ENCODE measurements at places on chromosomes 3 and 15.

DNA sequence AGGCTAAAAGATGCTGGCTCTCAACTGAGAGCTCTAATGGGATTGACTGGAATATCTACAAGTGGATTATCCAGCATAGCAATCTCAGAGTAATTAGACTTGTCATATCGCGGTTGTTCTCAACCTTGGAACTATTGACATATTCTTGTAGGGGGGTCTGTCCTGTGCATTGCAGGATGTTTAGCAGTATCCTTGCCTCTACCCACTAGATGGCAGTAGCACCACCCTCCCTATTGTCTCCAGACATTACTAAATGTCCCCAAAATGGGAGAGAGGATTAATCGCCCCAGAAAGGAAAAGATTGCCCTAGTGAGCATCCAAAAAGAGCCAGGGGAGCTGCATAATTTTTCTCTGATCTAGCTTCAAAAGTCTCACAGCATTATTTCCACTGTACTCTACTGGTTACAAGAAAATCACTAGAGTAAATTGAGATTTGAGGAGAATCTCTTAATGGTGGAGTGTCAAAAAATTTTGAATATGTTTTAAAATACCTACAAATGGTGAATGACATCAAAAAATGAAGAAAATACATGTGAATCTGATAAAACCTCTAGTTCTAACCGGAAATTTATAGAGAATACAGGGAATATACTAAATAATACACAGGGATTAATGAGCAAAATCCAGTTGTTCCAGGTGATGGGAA, 388.2 kb upstream of the AGTR1 start:
- no peak for DNase-seq

GRCh38 chr15:79820820-79821219, 76.0 kb downstream of the MTHFS start:
- DNase-seq = no peak

DNA sequence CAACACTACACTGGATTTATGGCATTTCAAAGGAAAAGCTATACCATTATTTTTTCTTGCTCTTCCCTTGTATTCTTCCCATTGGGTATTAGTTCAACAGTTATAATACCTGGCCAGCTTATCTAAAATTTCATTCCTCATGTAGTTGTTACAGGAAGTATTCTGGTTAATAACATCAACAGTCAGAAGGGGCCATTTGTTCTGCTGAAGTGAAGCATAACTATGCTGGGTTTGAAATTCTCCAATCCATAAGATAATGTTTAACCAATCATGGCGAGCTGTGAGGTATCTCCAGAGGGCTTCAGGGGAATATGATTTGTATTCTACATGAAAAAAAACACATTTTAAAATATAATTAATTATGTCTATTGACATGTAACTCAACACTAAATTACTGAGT, 43.4 kb downstream of the SPG11 start:
- no peak for DNase-seq

GRCh38 chr15:50113187-50113505, 5.9 kb downstream of the ATP8B4 start:
- DNase-seq = no peak

DNA sequence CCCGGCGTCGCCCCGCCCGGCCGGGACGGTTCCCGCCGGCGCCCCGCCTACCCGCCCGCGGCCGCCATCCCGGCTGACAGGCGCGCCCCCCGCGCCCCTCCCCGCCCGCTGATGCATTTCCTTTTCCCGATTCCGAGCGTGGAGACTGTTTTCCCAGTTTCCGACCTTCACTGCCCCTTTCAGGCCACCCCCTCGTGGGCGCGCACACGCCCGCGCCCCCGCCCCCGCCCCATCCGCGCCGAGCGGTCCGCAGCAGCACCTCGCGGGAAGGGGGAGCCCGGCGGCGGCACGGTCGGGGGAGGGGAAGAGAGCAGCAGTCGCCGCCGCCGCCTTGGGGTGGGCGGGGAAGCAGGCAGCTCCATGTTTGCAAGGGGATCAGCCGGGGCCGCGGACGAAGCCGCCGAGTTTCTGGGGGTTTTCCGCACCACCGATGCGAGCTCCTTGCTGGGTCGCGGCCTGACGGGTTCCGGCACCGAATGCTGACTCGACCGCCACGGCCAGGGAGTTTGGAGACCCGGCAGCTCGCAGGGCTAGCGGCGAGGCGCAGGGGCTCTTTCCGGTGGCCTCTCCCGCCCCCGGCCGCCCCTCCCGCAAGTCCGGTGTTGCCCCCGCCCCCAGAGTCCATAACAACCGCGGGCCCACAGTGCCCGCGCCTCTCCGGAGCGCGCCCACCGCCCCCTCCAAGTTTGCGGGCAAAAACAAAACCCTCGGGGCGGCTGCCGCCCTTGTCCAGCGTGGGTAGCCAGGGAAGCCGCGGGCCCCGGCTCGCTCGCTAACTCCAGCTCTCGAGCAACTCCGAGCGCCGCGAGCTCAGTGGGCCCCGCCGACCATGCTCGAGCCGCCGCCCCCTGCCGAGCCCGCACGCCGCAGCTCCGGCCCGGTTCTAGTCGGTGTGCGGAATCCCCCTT, 3.2 kb upstream of the SIN3A start:
- no peak for DNase-seq

DNA sequence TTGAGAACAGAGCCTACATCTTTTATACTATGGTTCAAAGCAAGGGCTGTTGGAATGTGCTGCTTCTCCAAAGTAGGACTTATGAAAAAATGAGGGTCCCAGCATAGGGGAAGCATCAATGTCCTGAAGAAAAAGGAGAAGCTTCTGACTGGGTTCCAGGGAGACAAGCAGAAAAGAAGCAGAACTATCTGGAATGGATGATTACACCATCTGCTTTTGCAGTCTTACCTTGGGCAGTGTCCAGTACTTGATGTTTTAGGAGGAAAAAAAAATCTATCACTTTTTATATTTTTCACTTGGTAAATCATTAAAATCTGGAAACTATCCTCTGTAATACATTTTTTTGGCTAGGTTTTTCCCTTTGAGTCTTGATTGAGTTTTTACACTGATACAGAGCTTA, 57.9 kb upstream of the DPH6 start:
- DNase-seq = peak; percentile 16

DNA sequence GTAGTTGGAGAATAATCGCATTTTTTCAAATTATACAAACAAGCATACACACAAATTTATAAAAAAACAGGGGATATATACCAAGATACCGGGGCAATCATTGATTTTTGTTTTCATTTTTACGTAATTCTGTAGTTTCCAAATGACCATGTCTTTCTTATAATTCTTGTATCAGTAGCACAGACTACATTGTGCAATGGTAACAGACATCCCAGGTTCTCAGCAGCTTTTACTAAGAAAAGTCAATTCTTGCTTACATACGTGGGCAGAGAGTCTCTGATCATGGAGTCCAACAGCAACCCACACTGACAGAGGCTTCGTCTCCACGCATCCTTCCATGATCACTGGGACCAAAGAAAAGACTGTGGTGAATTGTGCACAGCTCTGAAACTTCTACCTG, 441.3 kb downstream of the TBL1XR1 start:
- no peak for DNase-seq

DNA sequence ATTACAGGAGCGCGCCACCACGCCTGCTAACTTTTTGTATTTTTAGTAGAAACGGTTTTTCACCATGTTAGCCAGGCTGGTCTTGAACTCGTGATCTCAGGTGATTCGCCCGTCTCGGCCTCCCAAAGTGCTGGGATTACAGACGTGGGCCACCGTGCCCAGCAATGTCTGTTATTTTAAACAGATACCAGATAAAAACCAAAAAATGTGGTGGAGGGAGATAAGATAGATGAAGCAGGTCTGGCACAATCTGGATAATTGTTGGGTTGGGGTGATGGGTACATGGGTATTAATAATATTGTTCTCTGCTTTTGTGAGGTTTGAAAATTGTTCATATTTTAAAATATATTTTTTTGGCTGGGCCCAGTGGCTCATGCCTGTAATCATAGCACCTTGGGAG, 4.7 kb downstream of the RNF111 start:
- no peak for DNase-seq

DNA sequence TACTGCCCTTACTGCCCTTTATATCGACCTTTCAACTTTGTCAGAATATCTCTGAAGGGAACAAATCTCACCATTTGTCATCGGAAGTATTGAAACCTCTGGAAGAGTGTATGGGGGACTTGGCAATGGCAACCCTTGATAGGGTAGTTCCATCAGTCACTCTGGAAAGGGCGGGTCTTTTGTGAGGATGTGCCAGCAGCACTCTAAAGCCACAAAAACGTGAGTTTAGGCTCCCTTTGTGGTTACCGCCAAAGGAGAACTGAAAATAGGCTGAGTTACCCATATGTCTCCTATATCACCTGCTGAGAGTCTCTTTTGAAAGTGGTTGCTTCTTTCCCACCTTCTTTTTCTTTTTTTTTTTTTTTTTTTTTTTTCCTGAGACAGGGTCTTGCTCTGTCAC, 296.8 kb upstream of the CHRM5 start:
- no peak for DNase-seq

- no peak for DNase-seq
These were observed 13.0 kb upstream of the TJP1 start for GRCh38 chr15:29835301-29835700.

GRCh38 chr15:51144021-51144532, 49.4 kb upstream of the TNFAIP8L3 start:
- DNase-seq = no peak

- no peak for DNase-seq
These were observed 392.2 kb downstream of the DIPK2A start for GRCh38 chr3:144363856-144364255.

- no peak for DNase-seq
These were observed 748.6 kb upstream of the GBE1 start for GRCh38 chr3:82509951-82510603.

DNA sequence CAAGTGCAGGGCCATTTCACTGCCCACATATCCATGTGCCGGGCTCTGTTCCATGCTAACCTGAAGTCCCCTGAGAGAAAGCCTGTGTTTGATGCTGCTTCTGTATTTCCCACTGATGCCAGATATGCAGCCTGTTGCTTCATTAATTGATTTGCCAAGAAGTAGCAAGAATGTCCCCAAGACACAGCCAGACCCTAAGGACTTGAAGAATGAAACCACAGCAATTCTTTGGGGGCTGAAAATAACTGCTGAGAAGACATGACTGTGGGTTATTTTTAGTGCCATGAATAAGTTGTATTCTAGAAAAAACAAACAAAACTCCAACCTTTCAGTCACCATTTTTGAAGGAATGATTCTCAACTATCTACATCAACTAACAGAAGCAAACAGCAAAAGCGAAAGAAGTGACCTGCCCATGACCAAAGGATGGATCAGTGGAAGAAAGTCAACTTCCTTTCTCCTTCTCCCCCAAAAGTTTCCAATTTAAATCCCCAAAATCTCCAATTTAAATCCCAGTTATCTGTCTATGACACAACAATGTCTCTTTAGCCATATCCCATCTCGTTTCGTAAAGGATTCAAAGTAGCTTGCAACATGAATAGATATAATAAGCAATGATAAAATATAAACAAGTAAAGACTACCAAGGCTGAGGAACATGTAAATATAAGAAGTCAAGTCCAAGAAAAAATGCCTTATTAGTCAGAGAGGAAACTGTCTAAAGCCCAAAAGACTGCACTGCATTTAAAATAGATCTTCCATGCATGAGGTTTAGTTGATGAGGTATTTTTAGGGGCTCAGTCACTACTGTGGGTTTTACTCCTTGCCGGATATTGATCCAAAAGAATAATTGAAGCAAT, 226.8 kb downstream of the DTWD1 start:
- no peak for DNase-seq

DNA sequence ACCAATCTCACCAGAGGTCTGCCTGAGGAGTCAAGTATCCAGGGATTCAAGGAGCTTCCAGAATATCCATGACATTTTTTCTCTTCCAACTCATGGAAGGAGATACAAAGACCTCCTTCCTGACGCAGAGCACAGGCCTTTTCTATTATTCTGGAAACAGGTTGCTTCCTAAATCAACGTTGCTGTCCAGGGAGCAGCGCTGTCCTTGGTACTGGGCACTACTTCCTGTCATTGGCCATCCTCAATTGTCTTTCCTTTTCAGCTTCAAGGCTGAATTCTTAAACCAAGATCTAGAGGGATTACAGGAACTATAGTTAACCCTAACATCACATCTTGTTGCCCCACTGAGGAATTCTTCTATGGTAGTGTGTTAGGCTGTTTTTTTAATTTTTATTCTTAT, 50.4 kb upstream of the TBC1D21 start:
- no peak for DNase-seq

- no peak for DNase-seq
These were observed 37.2 kb upstream of the DENND4A start for GRCh38 chr15:65829130-65829764.

DNA sequence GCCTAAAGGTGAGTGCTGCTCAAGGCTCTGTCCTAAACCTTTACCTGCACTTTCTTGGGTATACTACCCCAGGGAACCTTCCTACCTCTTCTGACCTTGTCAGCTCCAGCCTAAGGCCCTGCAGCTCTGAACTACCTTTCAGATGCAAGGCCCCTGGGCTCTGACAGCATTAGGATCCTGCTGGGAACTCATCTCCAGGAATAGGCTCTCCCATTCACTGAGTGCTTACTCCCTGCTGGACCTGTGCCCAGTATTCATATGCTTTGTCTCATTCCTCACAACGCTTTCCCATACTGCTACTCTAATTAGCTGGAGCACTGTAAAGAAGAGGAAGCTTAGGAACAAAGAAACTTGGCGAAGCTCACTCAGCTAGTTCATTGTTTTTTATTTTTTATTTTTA, 53.8 kb upstream of the RAB6B start:
- DNase-seq = no peak

DNA sequence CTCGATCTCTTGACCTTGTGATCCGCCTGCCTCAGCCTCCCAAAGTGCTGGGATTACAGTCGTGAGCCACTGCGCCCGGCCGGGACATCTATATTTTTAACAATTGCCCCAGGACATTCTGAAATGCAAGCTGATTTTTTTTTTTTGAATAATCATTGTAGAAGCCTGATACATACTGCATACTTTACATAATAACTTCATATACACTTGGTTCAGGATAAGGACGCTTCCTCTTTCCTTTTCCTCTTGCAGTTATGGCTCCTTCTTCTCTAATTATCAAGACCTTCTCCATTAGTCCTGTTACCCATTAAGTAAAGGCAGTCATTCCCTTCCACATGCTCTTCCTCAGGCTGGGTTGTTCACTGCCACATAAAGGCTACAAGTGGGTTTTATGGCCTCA, 58.3 kb downstream of the SLCO3A1 start:
- no peak for DNase-seq

GRCh38 chr3:177514611-177515499, 317.6 kb upstream of the TBL1XR1 start:
- no peak for DNase-seq

Data from forelimb muscle (tissue), 1 donor.